ENCODE measurements at places on chromosomes 5 and 9.

GRCh38 chr5:99686538-99686937 is 757.7 kb upstream of the CHD1 start:
- no peak for DNase-seq

- DNase-seq: no peak
Observed at GRCh38 chr5:130063603-130064002, 159.3 kb downstream of the CHSY3 start.

DNA sequence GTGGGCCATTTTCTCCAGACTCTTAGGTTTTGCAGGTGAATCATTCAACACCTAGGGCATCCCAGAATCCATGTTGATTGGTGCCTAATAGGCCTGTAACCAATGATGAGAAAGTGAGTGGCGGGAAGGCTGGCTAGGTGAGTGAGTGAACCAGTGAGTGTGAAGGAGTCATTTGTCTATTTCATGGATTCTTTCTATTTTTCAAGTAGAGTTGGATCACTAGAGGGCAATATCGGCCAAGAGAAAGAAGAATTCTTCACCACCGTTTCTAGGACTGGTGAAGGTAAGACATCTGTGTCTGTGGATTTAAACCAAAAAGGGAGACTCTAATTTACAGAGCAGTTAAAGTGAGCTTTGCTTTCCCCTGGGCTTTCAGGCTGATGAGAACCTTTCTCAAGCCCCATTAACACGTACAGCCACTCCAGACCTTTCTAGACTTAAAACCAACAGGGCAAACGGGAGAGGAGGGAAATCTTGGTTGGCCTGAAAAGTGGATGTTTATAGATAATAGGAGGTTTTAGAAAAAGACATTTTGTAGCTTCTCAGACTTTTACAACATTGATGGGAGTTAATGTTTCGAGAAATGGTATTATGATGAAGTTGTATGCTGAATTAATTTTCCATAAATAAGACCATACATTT is 114.3 kb upstream of the IL12B start:
- DNase-seq: no peak

DNA sequence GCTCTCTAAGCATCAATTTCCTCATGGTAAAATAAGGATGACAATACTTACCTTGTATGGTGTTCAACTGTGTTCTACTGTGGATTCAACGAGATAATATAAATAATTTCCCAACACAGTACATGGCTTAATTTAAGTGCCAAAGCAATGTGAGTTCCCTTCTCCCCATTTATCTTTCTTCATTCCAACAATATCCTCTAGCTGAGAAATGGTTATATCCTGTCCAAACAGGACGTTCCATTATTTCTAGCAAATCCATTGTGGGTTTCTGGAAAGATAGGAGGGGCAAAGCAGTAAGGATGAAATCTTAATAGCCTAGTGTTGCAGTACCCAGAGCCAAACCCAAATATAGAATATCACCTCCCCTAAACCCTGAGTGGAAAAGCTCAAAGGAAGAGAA is 22.0 kb downstream of the ABCA1 start:
- no peak for DNase-seq

DNA sequence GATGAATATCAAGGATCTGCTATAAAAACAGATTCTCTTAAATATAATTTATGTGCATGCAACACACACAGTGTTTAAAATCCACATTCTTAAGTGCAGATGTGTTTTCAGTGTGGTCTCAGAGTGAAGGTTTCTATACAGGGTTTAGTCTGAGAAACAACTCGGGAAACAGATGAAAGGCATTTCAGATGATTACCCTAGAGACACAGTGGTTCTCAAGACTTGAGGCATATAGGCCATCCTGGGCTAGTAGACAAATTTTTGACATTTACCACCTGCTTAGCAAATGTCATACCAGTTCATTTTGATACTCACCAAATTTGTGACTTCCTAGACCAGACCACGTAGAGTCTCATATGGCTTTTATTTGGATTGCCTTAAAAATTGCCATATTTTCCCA is 216.5 kb downstream of the ARL15 start:
- DNase-seq: no peak

- no peak for DNase-seq
Observed at GRCh38 chr9:35267710-35268109, 105.9 kb downstream of the UNC13B start.

- no peak for DNase-seq
Observed at GRCh38 chr5:84589926-84590325, 205.2 kb upstream of the EDIL3 start.

- DNase-seq: no peak
Observed at GRCh38 chr9:350384-350783, 135.7 kb downstream of the DOCK8 start.

GRCh38 chr9:115891929-115892328 is 261.7 kb upstream of the PAPPA start:
- DNase-seq: no peak

GRCh38 chr9:79149585-79149984 is 422.2 kb upstream of the TLE4 start:
- no peak for DNase-seq

GRCh38 chr5:171137768-171138525 is 171.1 kb upstream of the TLX3 start:
- DNase-seq: no peak

GRCh38 chr5:156594406-156594805 is 255.7 kb upstream of the PPP1R2B start:
- no peak for DNase-seq

DNA sequence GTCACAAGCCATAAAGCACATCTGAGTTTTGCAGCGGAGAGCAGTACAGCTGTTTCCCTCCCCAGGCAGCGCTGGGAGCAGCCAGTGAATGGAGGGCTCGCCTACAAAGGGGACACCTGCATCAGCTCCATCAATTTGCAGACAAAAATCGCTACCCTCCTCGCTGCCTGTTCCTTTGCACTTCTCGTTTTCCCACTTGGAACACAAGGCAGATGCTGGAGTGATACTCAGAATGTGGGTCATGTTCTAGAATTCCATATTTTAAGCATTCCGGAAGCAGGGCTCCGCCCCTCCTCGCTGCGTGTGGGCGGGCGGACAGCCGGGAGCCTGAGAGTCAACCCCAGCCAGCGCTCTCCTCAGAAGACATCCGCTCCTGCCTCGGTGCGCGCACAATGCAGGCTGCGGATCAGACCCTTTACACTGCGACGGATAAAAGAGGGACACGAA is 92.1 kb downstream of the LMNB1 start:
- DNase-seq: peak; percentile 51

GRCh38 chr5:1380910-1381309 is 36.0 kb upstream of the CLPTM1L start:
- DNase-seq: no peak

GRCh38 chr5:137792303-137792702 is 38.1 kb upstream of the HNRNPA0 start:
- DNase-seq: no peak

GRCh38 chr9:3435732-3436131 is 90.1 kb downstream of the RFX3 start:
- no peak for DNase-seq
